ENCODE measurements at places on chromosomes 5 and 9.

- DNase-seq, result peak; percentile 38
Measured at GRCh38 chr5:131209506-131210150, 38.9 kb downstream of the LYRM7 start.

DNA sequence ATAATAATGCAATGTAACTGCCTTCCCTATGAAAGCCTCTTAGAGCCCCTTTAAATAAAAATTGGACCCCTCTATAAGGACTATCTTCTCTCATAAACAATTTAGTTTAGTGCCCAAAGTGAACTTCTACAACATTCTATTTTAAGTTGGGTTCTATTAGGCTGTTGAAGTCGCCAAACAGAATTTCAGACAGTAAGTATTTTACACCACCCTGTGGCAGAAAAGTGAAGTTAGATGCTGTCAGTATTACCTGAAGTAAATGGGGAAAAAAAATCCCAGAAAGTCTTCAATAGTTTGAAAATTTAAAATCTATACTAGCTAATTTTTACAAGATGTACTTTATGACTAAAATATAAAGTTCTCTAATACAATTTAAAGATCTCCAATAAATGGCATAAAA lies 29.5 kb downstream of the CAAP1 start:
- no peak for DNase-seq

GRCh38 chr9:79107911-79108676 lies 463.7 kb upstream of the TLE4 start:
- DNase-seq, result no peak

GRCh38 chr5:3564827-3565518 lies 30.7 kb upstream of the IRX1 start:
- no peak for DNase-seq

- DNase-seq, result no peak
Measured at GRCh38 chr9:111854799-111855198, 41.8 kb upstream of the UGCG start.

- DNase-seq, result no peak
Measured at GRCh38 chr9:76414661-76415060, 20.4 kb upstream of the RFK start.

DNA sequence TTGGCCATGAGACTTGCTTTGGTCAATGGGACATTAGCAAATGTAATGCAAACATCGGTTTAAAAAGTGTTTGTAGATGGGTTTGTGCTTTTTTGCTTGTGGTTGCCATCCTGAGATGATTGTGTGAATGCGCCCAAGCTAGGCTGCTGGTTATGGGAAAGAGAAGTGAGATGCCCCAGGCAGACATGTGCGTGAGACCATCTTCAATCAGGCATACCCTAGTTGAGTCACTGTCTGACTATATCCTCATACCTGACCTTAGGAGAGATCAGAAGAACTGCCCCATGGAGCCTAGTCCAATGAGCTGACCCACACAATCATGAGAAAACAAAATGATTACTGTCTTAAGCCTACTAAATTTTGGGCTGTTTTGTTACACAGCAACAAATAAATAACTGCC lies 36.8 kb upstream of the ZNF608 start:
- no peak for DNase-seq

Data from Caki2 (cell line).